ENCODE measurements at places on chromosomes 13 and 19. TPM values are rescaled to one million over a fixed set of nuclear protein-coding genes. Genes with fewer than 3 reads are reported as not detected.

Gene TMEM147
- 91.8 TPM for total RNA-seq

Gene CGB3
- total RNA-seq: not detected

Gene C19orf18
- 3.3 TPM for total RNA-seq

Gene PGLYRP1
- total RNA-seq: not detected

Gene ZNF69
- 16.3 TPM for total RNA-seq

Gene FUT3
- total RNA-seq: 1.3 TPM

GRCh38 chr19:52020506-52020905 lies 7.7 kb downstream of the ZNF614 start:
- no peaks in the 10 kb centered on the region for H3K4me1 ChIP-seq
- H3K4me3 ChIP-seq: no peak overlapping the region
- H3K27me3 ChIP-seq: no peaks in the 10 kb centered on the region
- no peak overlapping the region for H3K27ac ChIP-seq
- peaks cover 47% of the 10 kb centered on the region for H3K36me3 ChIP-seq
- no peak for DNase-seq

DNA sequence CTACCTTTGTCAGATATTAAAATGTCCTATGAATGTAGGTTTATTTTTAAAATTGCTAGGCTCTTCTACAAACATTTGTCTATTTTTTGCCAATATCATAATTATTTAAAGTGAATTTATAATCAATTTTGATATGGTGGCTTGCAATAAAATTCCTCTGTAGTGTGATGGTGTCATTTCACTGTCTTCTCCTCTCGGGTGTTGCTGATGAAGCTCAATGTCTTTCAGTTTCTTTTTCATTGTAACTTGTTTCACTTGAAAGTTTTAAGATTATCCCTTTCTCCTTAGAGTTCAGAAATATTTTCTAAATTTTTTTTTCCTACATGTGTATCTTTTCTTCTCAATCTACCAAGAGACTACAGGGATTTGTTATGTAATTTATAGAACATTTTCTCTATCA lies 267.1 kb upstream of the EDNRB start:
- no peak overlapping the region for H3K4me3 ChIP-seq
- H3K36me3 ChIP-seq: no peaks in the 10 kb centered on the region
- H3K4me1 ChIP-seq: no peaks in the 10 kb centered on the region
- no peak for DNase-seq
- H3K27me3 ChIP-seq: no peaks in the 10 kb centered on the region

DNA sequence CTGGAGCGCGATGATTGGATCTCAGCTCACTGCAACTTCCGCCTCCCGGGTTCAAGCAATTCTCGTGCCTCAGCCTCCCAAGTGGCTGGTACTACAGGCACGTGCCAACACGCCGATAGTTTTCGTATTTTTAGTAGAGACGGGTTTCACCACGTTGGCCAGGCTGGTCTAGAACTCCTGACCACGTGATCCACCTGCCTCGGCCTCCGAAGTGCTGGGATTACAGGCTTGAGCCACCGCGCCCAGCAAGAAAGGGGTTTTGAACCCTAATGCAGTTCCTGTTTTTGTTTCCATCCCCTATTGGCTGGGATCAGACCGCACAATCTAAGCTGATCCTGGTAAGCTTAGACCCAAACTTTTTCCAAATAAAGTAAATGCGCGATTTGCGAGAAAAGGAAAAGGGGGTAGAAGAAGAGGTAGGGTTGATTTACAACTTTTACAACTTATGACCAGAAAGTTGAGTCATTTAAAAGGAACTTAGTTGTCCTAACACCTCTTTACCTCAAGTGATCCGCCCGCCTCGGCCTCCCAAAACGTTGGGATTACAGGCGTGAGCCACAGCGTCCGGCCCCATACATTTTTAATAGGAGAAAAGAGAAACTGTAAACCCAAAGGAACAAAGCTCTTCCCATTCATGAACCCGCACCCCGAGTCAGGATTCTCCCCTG lies 764 bp downstream of the ZNF626 start:
- no peak for DNase-seq
- peaks cover 3% of the 10 kb centered on the region for H3K4me1 ChIP-seq
- H3K27me3 ChIP-seq: no peaks in the 10 kb centered on the region
- H3K36me3 ChIP-seq: no peaks in the 10 kb centered on the region
- H3K4me3 ChIP-seq: peak overlapping the region; percentile 77
- H3K27ac ChIP-seq: peak overlapping the region; percentile 90

DNA sequence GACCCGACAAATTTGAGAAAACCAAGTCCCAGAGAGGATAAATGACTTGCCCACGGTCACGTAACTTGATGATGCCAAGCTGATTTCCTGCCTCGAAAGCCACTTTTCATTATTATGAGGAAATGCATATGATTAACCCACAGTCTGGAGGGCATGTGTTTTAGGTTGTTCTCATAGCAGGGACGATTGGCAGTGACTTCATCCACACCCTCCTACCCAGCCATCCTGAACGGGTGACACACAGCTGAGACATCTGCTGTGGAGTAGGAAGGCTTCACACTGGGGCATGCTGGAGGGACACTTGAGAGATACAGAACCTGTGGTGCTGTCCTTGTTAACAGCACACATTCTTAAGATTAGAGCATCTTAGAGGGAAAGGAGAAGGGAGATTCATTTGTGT lies 65.4 kb upstream of the WDFY2 start:
- no peaks in the 10 kb centered on the region for H3K27me3 ChIP-seq
- H3K27ac ChIP-seq: no peak overlapping the region
- DNase-seq: no peak

GRCh38 chr13:95756072-95756471 lies 79.1 kb downstream of the DNAJC3 start:
- no peak overlapping the region for H3K27ac ChIP-seq
- no peaks in the 10 kb centered on the region for H3K36me3 ChIP-seq
- H3K27me3 ChIP-seq: no peaks in the 10 kb centered on the region
- no peak for DNase-seq
- H3K4me3 ChIP-seq: no peak overlapping the region

- no peak overlapping the region for H3K4me3 ChIP-seq
- no peak overlapping the region for H3K27ac ChIP-seq
- no peaks in the 10 kb centered on the region for H3K27me3 ChIP-seq
- H3K36me3 ChIP-seq: no peaks in the 10 kb centered on the region
- H3K4me1 ChIP-seq: no peaks in the 10 kb centered on the region
Observed at GRCh38 chr13:110118106-110118505, 188.9 kb downstream of the COL4A1 start.

DNA sequence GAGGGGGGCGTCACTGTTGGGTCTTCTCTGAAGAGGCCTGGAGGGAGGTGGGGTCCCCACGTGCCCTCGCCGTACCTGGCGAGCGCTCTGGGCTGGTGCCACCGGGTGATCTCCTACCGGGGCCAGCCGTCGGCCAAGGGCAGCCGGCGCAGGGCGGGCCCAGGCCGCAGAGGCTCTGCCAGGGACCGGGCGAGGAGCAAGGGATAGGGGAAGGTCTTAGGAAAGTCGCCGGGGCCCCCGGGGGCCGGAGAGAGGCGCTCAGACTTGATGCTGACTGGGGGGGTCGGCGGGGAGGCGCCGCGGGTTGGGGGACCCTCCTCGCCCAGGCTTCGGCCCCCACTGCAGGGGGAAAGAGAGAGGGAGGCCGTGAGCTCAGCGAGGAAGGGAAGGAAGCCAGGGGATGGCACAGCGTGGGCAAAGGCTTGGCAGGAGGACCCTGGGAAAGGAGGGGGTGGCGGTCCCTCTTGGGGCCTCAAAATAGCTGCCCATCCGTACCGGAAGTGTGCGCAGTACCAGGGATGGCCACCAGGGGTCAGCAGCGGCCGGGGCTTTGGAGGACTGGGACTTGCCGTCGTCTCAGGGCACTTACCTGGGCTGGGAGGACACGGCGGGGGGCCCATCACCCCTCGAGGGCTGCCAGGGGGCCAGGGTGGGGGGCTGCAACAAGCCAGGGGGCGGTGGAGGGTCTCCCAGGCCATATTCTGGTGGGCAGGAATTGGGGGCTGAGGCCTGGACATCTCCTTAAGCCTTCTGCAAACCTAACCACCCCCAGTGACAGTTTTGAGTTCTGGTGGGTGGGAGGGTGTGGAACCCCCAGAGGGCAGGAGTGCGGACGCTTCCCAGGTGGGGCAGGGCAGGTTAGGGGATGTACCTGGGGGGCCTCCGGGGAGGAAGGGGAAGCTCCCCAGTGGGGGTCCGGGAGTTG lies 7.7 kb upstream of the TMEM161A start:
- peak; percentile 83 for DNase-seq
- H3K27me3 ChIP-seq: no peaks in the 10 kb centered on the region
- H3K4me3 ChIP-seq: peak overlapping the region; percentile 39
- H3K27ac ChIP-seq: peak overlapping the region; percentile 3
- H3K4me1 ChIP-seq: no peaks in the 10 kb centered on the region

- no peak for DNase-seq
- H3K27ac ChIP-seq: no peak overlapping the region
- H3K4me3 ChIP-seq: no peak overlapping the region
- H3K4me1 ChIP-seq: no peaks in the 10 kb centered on the region
- H3K36me3 ChIP-seq: no peaks in the 10 kb centered on the region
- H3K27me3 ChIP-seq: no peaks in the 10 kb centered on the region
Observed at GRCh38 chr19:12685831-12686230, 2.0 kb upstream of the GNG14 start.

- no peak overlapping the region for H3K4me3 ChIP-seq
- no peak overlapping the region for H3K27ac ChIP-seq
- H3K36me3 ChIP-seq: no peaks in the 10 kb centered on the region
- H3K4me1 ChIP-seq: no peaks in the 10 kb centered on the region
- H3K27me3 ChIP-seq: no peaks in the 10 kb centered on the region
- DNase-seq: no peak
Observed at GRCh38 chr19:7638802-7639465, 2.0 kb downstream of the STXBP2 start.

GRCh38 chr19:3111586-3112247 lies 17.6 kb downstream of the GNA11 start:
- DNase-seq: no peak
- no peak overlapping the region for H3K4me3 ChIP-seq
- H3K36me3 ChIP-seq: no peaks in the 10 kb centered on the region
- H3K27me3 ChIP-seq: no peaks in the 10 kb centered on the region

- no peaks in the 10 kb centered on the region for H3K27me3 ChIP-seq
- H3K36me3 ChIP-seq: no peaks in the 10 kb centered on the region
- no peak overlapping the region for H3K27ac ChIP-seq
- no peaks in the 10 kb centered on the region for H3K4me1 ChIP-seq
Observed at GRCh38 chr19:9856609-9857008, 21.5 kb downstream of the PIN1 start.

DNA sequence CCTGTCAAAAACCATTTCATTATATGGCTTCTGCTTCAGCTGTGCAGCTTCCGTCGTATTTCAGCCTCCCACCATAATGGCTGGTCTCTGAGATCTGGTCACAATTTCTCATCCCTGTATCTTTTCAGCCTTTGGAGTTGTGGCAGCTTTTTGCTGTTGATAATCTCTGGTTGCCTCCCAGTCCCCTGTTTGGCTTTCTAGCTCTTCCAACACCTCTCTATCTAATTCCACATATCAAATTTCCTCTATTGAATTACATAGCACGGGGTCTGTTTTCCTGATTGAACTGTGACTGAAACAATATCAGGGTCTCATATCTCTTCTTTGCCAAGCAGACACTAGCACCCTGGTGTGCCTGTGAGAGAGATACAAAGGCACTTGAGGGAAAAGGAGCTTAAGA lies 222.1 kb upstream of the OBI1 start:
- no peak overlapping the region for H3K4me3 ChIP-seq
- no peak for DNase-seq
- no peaks in the 10 kb centered on the region for H3K4me1 ChIP-seq
- no peak overlapping the region for H3K27ac ChIP-seq
- H3K36me3 ChIP-seq: no peaks in the 10 kb centered on the region

DNA sequence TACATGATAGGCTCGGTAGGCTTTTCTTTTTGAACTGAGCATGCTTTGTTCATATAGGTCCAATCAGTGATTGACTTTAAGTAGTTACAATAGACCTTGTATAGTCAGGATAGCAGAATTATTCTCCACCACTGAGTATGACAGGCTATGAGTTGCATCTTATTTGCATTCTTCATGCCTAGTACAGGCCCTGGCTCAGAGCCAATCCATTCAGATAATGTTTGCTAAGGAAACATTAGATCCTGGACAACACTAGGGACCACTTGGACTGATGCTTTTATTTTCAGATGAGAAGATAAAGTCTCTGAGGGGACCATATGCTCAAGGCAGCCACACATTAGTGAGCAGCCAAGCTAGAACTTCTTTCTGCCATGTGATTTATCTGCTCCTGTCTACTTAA lies 133.9 kb downstream of the KL start:
- no peak overlapping the region for H3K4me3 ChIP-seq
- no peaks in the 10 kb centered on the region for H3K36me3 ChIP-seq
- DNase-seq: no peak
- no peaks in the 10 kb centered on the region for H3K27me3 ChIP-seq

DNA sequence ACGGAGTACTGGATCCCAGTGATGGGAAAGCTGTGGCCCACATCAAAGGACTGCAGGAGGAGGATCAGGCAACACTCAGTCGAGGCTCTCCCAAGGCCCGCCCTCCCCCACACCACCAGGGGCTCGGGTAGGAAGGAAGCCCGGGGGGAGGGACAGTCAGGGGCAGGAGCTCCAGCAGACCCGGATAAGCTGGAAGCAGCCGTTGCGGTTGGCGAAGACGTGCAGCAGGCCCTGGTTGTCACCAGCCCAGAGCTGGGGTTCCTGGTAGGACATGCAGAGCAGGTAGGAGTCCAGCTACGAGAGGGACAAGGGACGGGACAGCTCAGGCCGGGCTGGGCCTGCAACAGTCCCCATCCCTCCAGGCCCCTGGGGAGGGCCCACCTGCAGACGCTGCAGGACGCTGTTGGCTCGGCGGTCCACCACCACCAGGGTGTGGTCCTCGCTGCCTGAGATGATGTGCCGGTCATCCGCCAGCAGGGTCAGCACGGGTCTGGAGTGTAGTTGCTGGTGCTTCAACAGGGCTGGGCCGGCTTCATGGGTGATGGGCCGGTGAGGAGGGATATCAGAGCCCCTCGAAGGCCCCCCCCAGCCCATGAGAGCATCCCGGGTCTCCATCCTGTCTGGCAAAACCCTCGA lies 1.9 kb downstream of the GNG14 start:
- no peaks in the 10 kb centered on the region for H3K27me3 ChIP-seq
- DNase-seq: no peak
- H3K4me1 ChIP-seq: no peaks in the 10 kb centered on the region
- H3K27ac ChIP-seq: no peak overlapping the region
- no peak overlapping the region for H3K4me3 ChIP-seq
- H3K36me3 ChIP-seq: no peaks in the 10 kb centered on the region

DNA sequence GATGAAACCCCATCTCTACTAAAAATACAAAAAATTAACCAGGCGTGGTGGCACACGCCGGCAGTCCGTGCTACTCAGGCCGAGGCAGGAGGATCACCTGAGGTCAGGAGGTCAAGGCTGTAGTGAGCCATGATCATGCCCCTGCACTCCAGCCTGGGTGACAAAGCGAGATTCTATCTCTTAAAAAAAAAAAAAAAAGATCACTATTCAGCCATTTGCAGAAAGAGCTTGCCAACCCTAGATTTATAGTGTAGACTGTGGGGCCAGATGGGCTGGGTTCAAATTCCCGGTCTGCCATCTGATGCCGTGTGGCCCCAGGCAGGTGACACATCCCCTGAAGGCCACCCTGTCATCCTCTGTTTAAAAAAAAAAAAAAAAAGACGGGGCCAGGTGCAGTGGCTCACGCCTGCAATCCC lies 28.9 kb downstream of the SMIM24 start:
- H3K36me3 ChIP-seq: peaks cover 9% of the 10 kb centered on the region
- no peaks in the 10 kb centered on the region for H3K27me3 ChIP-seq
- no peaks in the 10 kb centered on the region for H3K4me1 ChIP-seq
- no peak for DNase-seq

- H3K4me3 ChIP-seq: no peak overlapping the region
- DNase-seq: peak; percentile 48
- peak overlapping the region; percentile 81 for H3K27ac ChIP-seq
- H3K4me1 ChIP-seq: peaks cover 7% of the 10 kb centered on the region
- H3K27me3 ChIP-seq: no peaks in the 10 kb centered on the region
- H3K36me3 ChIP-seq: no peaks in the 10 kb centered on the region
Observed at GRCh38 chr13:100100115-100100879, 11.4 kb downstream of the PCCA start.
